Central memory CD8-positive, alpha-beta T cell (primary cell): ENCODE measurements at places on chromosomes 3 and 15.

GRCh38 chr3:153232851-153233271, 70.8 kb downstream of the RAP2B start:
- DNase-seq, result no peak

GRCh38 chr3:58026598-58026997, 18.4 kb downstream of the FLNB start:
- DNase-seq, result no peak

DNA sequence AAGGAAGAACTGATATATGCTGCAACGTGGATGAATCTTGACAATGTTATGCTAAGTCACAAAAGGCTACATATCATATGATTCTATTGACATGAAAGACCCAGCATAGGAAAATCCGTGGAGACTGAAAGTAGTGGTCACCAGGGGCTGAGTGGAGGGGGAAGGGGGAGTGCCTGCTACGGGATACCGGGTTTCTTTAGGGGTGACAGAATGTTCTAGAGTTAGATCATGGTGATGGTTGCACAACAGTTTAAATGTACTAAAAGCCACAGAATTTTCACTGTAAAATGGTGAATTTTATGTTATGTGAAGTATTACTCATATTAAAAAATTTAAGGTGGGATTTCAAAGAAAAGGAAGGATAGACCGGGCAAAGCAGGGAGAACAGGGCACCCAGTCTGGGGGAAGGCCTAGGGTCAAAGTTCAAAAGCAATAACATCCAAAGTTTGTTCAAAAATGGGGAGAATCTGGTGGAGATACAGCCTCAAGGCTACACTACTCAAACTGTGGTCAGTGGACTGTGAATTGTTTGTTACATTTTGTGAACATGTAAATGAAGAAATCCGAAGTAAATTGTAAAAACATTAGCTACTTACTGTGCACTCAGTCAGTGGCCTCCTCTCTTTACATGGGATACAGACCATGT, 74.2 kb upstream of the FNDC3B start:
- DNase-seq, result no peak

DNA sequence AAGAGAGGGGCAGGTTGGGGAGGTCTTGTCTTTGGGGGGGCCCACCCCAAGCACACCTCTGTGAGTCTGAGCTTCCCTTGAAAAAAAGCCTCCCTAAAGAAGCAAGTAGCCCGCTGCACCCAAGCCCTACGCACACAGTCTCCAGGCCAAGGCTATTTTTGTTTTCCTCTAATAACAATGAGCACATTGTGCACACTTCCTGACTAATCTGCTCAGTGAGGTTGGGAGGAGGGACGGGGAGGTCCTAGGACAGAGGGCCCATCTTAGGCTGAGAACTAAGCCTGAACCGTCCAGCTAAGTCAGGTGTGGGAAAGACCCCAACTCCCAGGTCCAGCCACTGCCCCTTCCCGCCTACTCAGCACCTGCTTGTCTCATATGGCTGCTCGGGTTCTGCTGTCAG, 87.2 kb downstream of the HMG20A start:
- no peak for DNase-seq

GRCh38 chr3:122917412-122917811, 110.2 kb downstream of the SEMA5B start:
- no peak for DNase-seq

DNA sequence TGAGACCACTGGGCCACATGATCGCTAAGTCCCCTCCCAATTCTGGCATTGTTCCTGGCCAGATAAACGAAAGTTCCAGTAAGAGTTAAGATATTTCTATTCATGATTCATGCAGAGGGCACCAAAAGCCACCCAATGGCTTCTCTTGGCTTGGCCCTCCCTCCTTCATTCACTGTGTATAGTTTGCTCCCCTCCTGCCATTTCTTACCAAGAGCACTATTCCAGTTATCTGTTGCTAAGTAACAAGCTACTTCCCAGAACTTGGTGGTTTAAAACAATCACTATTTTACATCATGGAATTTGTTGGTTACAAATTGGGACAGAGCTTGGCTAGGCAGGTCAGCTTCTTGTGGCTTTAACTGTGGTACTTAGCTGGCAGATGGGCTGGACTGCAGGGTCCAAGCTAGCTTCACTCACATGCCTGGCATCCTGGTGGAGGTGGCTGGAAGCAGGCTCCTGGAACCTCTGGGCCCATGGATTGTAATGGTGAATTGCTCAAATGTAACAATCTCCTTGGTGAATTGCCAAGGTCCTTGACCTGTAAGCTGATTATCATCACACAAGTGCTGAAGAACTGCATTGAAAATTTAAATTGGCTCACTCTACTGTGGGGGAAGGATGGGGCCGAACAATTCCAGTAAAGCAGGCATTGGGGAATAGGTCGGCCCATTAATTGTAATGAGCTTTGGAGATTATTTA, 16.6 kb downstream of the EAF1 start:
- no peak for DNase-seq

DNA sequence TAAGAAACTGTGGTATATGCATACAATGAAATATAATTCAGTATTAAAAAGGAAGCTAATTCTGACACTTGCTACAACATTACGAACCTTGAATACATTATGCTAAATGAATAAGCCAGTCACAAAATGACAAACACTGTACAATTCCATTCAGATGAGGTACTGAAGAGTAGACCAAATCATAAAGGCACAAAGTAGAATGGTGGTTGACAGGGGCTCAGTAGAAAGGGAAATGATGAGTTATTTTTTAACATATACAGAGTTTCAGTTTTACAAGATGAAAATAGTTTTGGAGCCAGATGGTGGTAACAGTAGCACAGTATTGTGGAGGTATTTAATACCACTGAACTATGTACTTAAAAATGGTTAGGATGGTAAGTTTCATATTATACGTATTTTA, 254.6 kb upstream of the RBMS3 start:
- no peak for DNase-seq

GRCh38 chr3:14672588-14672987, 2.4 kb upstream of the C3orf20 start:
- no peak for DNase-seq

GRCh38 chr3:66023738-66024385, 14.9 kb downstream of the MAGI1 start:
- DNase-seq, result no peak

DNA sequence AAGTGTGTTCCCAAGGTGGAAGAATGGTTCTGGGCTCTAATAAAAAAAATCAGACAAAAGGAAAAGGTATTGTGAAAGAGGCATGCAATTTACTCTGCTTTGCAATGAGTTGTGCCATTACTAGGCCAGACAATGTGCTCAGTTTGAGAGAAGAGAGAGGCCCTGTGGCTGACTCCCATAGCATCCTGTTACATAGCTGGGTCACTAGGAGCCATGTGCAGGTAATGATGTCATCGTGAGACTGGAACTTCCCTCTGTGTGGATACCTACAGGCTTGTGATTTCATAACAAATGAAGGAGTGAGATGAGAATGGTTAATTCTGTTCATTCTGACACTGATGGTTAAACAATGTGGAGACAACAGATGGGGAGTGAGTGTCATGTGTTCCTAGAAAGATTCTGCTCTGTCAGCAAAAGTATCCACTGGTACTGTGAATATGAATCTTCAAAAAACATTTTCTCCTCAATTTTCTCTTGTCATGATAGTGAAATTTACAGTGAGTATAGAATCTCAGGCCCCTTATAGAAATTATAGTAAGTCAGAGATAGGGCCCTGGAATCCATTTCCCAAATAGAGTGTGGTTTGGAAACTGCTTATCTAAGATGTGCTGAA, 648.7 kb upstream of the DPPA4 start:
- DNase-seq, result no peak

GRCh38 chr15:88185584-88185983, 71.0 kb downstream of the NTRK3 start:
- DNase-seq, result no peak

GRCh38 chr3:186322761-186323160, 39.3 kb downstream of the DGKG start:
- DNase-seq, result no peak

DNA sequence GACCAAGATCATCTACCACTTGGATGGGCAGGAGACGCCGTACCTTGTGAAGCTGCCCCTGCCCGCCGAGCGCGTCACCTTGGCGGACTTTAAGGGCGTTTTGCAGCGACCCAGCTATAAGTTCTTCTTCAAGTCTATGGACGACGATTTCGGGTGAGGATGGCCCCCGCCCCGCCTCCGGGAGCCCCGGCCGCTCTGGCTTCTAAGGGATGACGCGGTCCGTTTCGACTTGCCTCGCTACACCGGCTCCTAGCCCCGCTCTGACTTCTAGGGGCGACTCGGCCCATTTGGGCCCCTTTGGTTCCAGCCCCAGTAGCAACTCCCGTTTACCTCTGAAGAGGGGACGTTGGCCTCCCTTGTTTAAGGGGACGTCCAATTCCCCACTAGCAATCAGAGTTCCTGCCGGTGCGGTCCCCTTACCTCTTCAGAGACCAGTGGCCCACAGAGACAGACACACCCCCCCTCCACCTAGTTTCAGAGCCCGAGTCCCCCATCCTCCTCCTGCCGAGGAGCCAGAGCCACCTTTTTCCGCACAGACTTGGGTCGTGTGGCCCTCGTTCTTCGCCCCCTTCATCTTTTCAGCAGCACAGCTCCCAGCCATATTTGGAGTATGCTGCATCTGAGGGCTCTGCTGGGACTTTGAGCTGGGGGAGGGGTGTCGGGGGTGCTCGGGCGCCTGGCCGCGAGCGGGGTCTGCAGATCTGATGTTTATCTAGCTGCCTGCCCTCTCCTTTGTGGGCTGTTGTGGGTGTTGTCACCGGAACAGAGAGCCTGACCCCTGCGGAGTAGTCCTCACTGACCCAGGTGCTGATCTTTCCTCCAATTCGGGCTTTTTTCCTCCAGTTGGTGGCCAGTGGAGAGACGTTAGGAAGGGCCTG, 706 bp downstream of the DVL3 start:
- no peak for DNase-seq

DNA sequence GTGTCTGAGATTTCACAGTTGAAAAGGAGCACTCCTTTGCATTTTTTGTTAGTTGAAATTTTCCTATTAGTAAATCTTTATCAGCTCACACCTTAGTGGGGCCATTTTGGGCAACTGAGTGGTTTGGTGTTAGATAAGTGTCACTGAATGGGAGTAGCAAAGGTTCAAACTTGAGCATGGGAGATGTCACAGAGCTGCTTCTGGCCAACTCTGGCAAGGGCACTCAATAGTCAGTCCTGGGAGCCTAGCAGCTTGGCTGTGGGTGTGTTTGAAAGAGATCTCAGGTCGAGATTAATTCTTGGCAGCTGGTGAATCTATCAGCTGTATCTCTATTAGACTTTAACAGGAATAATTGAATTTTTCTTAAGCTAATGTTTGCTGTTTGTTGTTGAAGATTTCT, 579.3 kb downstream of the EDEM1 start:
- no peak for DNase-seq

DNA sequence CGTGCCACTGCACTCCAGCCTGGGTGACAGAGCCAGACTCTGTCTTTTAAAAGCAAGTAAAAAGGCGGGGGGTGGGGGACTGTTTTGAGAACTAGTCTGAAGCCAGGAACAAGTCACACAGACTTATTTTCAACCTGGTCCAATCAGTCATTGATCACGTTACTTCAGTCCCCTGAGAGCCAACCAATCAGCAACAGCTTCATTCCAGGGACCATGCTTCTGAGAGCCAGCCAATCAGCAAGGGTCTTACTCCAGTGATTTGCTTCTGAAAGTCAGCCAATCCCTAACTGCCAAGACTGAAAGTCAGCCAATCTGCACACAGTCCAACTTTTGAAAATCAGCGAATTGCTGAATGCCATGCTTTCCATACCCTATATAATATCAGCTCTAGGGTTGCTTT, 48.6 kb upstream of the C15orf39 start:
- no peak for DNase-seq

- DNase-seq, result no peak
Observed at GRCh38 chr15:47407692-47408091, 309.6 kb upstream of the SEMA6D start.

DNA sequence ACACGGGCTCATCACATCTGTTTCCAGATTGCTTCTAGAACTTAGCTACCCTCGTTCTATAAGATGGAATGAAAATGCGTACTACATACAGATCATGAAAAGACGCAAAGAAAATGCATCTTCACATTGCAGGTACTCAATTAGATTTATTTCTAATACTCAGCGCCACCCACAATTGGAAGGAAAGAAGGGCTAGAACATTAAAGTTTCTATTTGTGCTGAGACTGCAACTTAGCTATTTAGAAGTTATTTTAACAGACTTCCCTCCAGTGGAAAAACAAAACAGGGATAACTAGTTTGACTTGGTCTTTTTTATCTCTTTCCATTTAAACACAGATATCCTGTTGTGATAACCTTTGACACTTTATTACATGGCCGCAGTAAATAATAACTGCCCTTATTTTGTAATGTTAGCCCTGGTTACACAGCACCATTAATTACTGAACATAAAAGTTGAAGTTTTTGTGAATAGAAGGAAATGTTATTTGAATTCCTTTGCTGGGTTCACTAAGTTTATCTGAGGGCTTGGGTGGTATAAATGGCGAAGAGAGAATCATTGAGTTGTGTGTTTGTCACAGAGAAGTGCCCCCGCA, 86.9 kb upstream of the SLC25A26 start:
- DNase-seq, result no peak

DNA sequence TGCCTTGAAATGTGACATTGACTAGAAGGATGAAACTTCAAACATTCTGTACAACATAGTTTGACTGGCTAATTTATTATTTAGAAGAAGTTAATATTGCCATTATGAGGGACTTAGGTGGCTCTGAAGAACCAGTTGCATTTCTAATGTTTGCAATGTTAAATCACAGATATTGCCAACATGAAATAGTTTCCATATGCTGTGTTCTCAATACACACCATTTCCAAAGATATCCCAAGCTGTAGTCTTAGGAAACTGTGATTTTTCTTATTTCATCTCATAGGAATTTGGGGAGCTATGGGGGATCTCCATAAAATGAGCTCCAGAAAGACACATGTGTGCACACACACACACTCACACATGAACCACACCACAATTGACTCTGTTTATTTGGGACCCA, 36.3 kb downstream of the ALG1L2 start:
- no peak for DNase-seq

- no peak for DNase-seq
Observed at GRCh38 chr3:29871087-29871486, 590.2 kb downstream of the RBMS3 start.

DNA sequence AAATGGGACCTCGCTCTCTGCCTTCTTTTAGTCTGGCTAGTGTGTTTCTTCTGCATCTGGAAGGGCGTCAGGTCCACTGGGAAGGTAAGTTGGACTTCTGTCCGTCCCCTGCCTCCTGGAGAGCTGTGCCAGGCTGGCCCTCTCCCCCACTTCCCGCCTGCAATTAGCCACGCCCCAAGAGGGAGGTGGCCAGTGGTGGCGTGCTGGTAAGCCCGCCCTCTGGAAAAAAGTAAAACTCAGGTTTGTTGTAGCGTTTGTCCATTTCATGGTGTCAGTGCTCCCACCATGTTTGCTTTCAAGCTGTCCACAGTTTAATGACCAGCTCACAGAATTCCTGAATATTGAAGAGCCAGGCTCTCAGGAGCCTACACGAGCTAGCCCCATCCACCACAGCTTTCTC, 55.6 kb downstream of the SLC6A6 start:
- no peak for DNase-seq

DNA sequence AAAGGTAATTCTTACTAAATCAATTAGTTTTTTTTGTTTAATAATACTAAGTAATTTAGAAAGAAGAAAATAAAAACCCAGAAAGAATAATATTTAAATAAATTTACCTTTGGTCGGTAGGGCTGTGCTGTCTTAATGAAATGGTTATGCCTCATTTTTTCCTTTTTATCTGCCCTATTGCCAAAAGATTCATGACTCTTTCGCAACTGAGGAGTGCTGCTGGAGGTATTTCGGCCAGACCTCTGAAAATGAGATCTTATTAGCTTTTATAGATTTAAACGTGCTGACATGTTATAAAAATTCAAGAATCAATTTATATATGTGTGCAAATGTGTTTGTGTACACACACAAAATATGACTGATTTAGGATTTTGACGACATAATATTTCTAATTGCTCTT, 67.1 kb upstream of the USP50 start:
- DNase-seq, result no peak
